ENCODE measurements at places on chromosomes 6 and 20. TPM values are rescaled to one million over a fixed set of nuclear protein-coding genes. Genes with fewer than 3 reads are reported as not detected.

DPPA5 gene
- not detected for polyA plus RNA-seq

TUBB2B gene
- polyA plus RNA-seq: 104 TPM

PACSIN1 gene
- polyA plus RNA-seq: 0.57 TPM

FAM217A gene
- 3.9 TPM for polyA plus RNA-seq

PDYN gene
- 0.52 TPM for polyA plus RNA-seq

BPIFA1 gene
- polyA plus RNA-seq: not detected

MAN1A1 gene
- polyA plus RNA-seq: 89.9 TPM

MOG gene
- not detected for polyA plus RNA-seq

GMNN gene
- 68.1 TPM for polyA plus RNA-seq

C20orf141 gene
- not detected for polyA plus RNA-seq

RAET1L gene
- not detected for polyA plus RNA-seq

AGPAT4 gene
- polyA plus RNA-seq: 23.7 TPM

ADGRB3 gene
- polyA plus RNA-seq: 5.9 TPM

LY6G6C gene
- polyA plus RNA-seq: 1.1 TPM

STMN3 gene
- 22.7 TPM for polyA plus RNA-seq

HLA-DOB gene
- polyA plus RNA-seq: 0.32 TPM

FAM135A gene
- polyA plus RNA-seq: 34.8 TPM

C4B gene
- polyA plus RNA-seq: 22.3 TPM

PPP1R14C gene
- 21.6 TPM for polyA plus RNA-seq
